NCI-H2227 treated with DMSO at 0.1 percent for 48 hours (cell line): ENCODE measurements at places on chromosomes 2 and 18.

DNA sequence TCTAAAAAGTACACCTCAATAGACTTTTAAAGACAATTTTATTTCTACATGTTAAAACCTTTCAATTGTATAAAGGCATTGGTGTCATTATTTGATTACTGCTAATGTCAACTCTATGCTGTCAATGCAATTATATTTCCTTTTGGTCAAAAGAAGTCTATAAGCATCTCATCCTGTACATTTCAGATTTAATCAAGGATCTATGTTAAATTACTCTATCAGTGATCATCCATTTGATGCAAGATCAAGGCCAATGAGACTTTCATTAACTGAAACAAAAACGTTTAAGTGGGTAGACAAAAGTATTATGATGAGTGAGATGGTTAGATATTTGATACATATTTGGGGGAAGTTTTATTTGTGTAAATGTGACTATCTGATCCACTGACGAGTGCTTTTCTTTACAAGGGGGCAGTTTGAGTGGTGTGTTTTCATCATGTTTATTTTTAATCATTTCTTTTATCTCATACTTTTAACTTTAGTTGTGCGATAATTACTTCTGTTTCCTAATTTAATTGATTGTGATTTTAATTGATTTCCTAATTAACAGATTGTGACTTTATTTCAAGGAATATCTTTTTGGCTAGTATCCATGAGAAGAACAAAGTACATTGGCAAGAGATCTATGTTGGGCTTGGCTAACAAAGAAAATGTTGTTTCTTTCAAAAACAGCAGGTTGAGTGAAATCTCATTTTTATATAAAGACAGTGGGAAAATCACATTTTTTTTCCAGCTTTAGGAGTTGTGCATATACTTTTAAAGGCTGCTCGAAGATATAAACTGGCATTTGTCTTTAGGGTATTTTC is 1.1 kb downstream of the ARHGAP28 start:
- no peak for DNase-seq

- DNase-seq, result no peak
Observed at GRCh38 chr18:3907955-3908354, 458.0 kb downstream of the TGIF1 start.

DNA sequence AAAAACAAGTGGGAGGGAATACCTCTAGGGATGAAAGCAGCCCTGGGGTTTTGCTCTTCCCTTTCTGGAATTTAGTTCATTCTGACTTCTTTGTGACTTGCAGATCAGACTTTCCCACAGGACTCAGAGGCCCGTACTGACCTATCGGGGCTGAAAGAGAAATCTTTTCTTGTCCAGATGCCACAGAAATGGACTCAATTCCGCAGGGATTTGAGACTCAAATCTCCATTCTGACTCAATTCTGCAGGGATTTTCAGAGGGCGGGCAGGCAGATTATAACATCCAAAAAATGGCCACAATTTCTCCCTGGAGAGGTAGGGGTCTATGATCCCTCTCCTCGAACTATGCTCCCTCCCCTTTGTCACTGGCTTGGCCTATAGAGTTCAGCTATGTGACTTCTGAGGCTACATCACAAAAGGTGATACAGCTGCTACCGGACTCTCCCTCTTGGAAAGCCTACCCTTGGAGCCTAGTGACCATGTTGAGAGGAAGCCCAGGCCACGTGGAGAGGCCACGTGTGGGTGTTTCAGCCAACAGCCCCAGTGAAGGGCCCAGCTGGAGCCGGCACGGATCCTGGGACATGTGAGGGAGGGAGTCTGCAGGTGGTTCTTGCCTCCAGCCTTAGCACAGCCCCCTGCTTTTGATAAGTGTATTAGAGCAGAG is 4.8 kb upstream of the EFHD1 start:
- DNase-seq, result no peak

DNA sequence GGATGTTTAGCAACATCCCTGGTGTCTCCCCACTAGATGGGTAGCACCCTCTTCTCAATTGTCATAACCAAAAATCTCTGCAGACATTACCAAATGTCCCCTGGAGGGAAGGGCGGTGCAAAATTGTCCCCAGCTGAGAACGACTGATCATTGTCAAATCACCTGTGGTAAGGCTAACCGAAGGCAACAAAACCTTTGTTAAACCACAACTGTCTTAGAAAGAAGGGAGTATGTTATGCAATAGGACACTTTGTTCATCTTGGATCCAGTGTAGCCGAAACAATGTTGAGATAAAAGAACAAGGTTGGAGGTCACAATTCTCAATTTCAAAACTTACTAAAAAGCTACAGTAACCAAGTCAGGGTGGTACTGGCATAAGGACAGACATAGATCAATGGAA is 50.3 kb upstream of the ST3GAL5 start:
- DNase-seq, result no peak

- DNase-seq, result no peak
Observed at GRCh38 chr2:86352137-86352726, 14.8 kb upstream of the REEP1 start.
